Activated CD4-positive, alpha-beta T cell treated with anti-CD3 and anti-CD28 coated beads for 48 hours (primary cell): ENCODE measurements at places on chromosomes 4 and X.

DNA sequence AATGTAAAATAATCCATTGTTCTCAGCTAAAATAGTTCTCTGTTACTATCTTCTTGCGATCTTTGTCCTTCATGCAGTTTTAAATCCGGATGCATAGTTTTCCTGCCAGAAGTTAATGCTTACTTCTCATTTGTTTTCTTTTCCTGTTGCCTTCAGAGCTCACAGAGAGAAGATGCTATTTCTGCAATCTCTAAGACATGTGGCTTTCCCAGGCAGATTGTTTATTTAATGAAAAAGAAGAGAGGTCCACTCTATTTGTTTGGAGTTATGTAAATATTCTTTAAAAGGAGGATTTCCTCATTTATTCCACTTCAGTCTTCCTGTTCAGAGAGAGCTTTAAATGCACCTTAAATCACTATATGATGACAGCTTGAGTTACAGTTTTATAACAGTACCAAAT is 39.3 kb upstream of the HPGD start:
- no peak for DNase-seq

DNA sequence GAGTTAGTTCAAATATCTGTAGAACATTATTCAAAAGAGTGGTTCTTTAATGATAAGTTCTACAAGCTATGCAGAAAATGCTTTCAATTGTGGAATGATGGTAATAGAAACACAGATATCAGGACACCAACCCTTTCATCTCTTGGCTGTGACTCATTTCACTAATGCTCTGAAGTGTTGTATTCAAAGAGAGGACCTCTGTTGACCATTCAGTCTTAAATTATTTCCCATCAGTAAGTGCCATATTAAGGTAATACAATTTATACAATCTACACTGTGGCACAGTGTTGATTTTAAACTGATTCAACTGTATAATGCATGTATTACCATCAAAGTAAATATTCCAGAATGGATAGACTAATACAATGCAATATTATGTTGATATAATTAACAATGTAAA is 289.0 kb upstream of the ADGRL3 start:
- no peak for DNase-seq

- no peak for DNase-seq
Measured at GRCh38 chr4:156176896-156177295, 223.2 kb upstream of the CTSO start.

DNA sequence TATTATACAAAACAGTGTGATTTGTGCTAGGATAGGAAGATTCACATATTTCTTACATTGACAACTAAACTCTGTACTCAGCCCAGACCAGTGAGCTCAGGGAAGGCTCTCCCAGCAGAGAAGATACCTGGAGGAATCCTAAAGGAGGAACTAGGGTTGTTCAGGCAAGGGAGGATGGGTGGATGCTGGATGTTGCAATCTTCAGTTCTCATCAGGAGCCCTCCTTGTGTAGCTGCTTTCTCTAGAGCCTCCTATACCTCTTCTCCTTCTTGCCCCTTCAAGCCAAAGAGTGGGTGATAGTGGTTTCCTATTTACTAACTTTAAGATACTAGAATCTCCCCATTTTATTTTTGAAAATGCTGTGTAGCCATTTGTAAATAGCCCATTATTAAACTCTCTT is 117.3 kb downstream of the NKX6-1 start:
- DNase-seq = no peak

GRCh38 chr4:184156163-184156920 is 61.3 kb downstream of the ENPP6 start:
- no peak for DNase-seq

DNA sequence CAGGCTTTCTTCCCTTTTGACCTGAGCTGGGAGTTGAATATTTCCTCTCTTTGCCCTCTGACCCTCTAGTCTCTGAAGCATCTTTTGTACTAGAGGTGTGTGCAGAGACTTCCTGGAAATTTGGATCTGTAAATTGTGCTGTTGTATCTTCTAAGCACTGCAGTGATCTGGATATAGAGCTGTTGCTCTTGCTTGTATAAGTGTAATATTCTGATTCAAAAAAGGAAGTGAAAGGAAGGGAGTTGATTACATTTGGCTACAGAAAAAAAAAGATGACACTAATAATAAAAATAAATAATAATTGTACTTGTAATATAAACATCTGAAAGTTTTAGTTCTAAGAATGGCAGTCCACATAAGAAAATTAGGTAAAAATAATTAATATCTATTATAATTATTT is 33.0 kb downstream of the FRG1 start:
- no peak for DNase-seq

DNA sequence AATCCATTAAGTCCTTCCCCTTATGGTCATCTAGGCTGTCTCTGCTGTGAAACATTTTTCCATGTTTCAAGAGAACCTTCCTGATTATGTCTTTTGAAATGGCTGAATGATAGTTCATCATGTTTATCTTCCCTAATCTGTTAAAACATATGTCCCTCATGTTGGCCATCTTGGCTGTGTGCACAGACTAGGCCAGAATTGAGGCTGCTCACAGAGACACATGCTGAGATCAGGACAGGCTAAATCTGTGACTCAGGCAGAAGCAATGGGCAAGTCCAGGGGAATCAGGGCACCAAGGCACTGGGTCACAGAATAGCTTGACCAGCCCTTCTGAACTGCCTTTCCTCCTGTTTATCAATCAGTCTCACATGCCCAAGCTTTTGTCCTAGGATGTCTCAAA is 78.3 kb downstream of the FHDC1 start:
- DNase-seq = no peak

DNA sequence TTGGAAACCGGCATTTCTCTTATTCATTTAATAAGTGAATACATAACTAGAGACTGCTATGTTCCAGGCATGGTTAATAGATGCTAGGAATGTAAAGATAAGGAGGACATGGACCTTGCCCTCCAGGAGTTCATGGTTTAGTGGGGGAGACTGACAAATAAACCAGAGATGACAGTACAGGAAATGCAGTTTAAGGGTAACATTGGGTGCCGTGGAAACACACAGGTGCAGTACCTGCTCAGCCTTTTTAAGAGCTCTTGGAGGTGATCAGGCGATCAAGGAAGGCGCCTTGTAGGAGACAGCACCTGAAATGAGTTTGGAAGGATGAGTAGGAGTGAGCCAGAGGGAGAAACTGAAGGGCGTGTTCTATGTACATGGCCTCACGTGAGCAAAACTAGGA is 145.8 kb downstream of the AASDH start:
- no peak for DNase-seq

- DNase-seq = peak; percentile 81
Measured at GRCh38 chr4:81351654-81352445, 119.9 kb downstream of the RASGEF1B start.

- peak; percentile 45 for DNase-seq
Measured at GRCh38 chr4:121070696-121071639, 1.4 kb downstream of the NDNF start.

DNA sequence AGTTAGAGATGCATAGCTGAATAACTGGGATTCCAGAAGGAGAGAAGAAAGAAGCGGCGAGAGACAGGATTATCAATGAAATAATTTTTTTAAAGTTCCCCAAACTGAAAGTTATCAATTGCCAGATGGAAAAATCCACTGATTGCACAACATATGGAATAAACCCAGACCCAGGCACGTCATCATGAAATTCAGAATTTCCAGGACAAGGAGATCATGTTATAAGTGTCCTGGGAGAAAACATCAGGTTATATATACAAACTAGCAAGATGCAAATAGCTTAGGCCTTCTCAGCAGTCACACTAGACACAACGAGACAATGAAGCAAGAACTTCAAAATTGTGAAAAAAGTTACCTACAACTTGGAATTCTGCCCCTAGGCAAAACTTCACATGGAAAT is 200.0 kb downstream of the PALLD start:
- DNase-seq = no peak

GRCh38 chr4:105797225-105797624 is 88.6 kb downstream of the GSTCD start:
- no peak for DNase-seq
